ENCODE measurements at places on chromosomes 1 and 21. TPM values are rescaled to one million over a fixed set of nuclear protein-coding genes. Genes with fewer than 3 reads are reported as not detected.

DDR2 gene
- total RNA-seq, result 472 TPM

HNRNPR gene
- total RNA-seq, result 52.4 TPM

ERI3 gene
- total RNA-seq, result 61.2 TPM

CD53 gene
- not detected for total RNA-seq

KHDRBS1 gene
- 45.2 TPM for total RNA-seq

TCP10L gene
- under 0.01 TPM for total RNA-seq

TEX38 gene
- not detected for total RNA-seq

BARHL2 gene
- total RNA-seq, result not detected

PARK7 gene
- 93.6 TPM for total RNA-seq

MCOLN2 gene
- not detected for total RNA-seq

CDC42BPA gene
- 83.6 TPM for total RNA-seq

OR2T2 gene
- not detected for total RNA-seq

COL16A1 gene
- 317 TPM for total RNA-seq

NPHS2 gene
- not detected for total RNA-seq

IVNS1ABP gene
- 46.3 TPM for total RNA-seq

MTARC2 gene
- 4.7 TPM for total RNA-seq

S1PR1 gene
- total RNA-seq, result 7.6 TPM

TAS1R3 gene
- 0.32 TPM for total RNA-seq
